ENCODE measurements at places on chromosomes 1 and 21. TPM values are rescaled to one million over a fixed set of nuclear protein-coding genes. Genes with fewer than 3 reads are reported as not detected.

DNA sequence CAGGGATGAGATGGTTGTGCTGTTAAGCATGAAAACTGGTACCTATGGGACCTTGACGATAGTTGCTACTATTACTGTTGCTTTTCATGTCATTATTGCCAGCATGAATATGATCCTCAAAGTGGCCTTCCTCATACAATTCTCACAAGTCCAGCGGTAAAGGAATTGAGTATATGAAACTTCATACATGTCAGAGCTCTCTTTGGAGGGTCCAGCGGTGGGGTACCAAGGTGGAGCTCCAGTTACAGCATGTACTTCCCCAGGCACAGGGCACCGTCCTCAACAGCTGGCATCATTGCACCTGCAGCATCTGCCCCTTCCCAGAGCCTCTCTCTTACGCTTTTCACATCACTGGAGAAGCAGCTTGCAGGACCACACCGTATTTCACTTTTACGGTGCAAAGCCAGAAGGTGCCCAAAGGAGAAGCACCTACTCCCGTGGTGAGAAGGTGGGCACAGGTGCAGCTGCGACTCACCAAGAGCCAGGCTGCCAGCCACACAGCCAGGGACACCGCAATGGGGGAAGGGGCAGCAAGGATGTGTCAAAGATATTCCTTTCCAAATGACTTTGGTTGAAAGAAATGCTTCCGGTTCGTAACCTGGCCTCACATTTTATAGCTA, 166.4 kb upstream of the IRF2BP2 start:
- no peak for DNase-seq

- no peak for DNase-seq
These were observed 4.5 kb downstream of the CNR2 start for GRCh38 chr1:23908453-23909341.

The SPRR3 gene
- total RNA-seq, result 42.5 TPM

The ANKRD65 gene
- 10.1 TPM for total RNA-seq

Measured in mucosa of gallbladder (tissue), 1 donor.